Activated CD4-positive, CD25-positive, alpha-beta regulatory T cell treated with anti-CD3 and anti-CD28 coated beads, Interleukin-2, amount 50 U/mL, for 24 hours (primary cell): ENCODE measurements at places on chromosomes 16 and 17.

GRCh38 chr17:9817086-9817485, 4.8 kb downstream of the GSG1L2 start:
- no peak for ATAC-seq

GRCh38 chr16:67800338-67800926, 5.9 kb downstream of the RANBP10 start:
- ATAC-seq, result no peak

- no peak for ATAC-seq
These were observed 40.3 kb upstream of the MRPS23 start for GRCh38 chr17:57889892-57890856.

DNA sequence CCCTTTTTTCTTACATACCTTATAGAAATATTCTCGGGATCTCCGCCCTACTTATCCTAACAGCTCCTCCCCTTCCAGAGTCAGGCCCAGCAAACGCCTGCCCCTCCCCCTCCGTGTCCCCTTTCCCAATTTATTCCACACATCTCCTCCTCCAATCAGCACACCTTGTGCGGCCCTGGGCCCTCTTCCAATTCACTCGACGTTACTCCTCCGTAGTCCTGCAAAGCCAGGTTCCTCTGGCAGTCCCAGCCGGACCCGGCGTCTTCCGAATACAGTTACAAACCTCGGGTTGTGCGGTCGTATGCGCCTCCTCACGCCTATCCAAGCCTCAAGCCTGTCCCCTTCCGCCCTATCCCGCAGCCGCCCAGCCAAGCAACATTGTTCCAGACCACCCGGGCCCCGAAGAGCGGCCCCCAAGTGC, 677 bp downstream of the CBX1 start:
- no peak for ATAC-seq

GRCh38 chr16:84663433-84664101, 15.3 kb downstream of the KLHL36 start:
- no peak for ATAC-seq

- no peak for ATAC-seq
These were observed 32.3 kb downstream of the FBXO31 start for GRCh38 chr16:87351320-87351698.

GRCh38 chr16:88779406-88780141, 5.4 kb downstream of the PIEZO1 start:
- no peak for ATAC-seq

GRCh38 chr17:10241781-10242180, 43.4 kb upstream of the GAS7 start:
- ATAC-seq, result no peak

DNA sequence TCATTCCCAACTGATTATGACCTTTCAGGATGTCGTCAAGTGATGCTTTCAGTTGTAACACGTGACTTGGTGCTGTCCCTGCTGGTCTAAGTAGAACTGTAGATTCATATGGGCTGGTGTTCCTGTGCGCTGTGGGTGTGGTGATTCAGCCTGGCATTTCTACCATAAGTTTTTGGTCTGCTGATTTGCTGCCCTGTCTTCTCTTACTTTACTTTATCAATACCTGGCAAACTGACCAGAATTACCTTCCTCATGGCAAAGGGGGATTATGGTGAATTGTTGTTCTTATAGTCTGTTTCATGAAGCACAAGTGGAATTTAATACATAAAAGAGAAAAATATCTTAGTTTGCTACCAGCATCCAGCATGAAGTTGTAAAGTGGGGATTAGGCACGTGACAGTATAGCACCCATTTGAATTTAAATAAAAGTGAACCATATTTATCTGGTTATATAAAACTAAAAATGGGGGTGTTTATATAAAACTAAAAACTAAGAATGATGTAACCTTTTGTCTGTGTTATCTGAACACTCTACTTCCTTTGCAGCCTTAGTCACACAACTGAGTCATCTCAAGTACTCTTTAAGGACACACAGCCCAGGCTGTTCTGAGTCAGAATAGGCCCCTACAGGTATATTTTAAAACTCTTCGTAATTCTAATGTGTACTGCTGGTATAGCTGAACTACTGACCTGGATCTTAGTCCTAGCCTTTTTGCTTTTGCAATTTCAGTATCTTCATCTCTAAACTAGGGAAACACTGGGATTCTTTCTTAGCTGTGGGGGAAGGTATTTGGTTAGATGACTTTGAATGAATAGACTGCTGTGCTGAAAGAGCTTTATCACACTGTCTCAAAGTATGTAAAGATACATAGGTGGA, 28.3 kb downstream of the TTC19 start:
- ATAC-seq, result peak; percentile 99

GRCh38 chr16:68995011-68995504, 110.4 kb upstream of the HAS3 start:
- ATAC-seq, result no peak

DNA sequence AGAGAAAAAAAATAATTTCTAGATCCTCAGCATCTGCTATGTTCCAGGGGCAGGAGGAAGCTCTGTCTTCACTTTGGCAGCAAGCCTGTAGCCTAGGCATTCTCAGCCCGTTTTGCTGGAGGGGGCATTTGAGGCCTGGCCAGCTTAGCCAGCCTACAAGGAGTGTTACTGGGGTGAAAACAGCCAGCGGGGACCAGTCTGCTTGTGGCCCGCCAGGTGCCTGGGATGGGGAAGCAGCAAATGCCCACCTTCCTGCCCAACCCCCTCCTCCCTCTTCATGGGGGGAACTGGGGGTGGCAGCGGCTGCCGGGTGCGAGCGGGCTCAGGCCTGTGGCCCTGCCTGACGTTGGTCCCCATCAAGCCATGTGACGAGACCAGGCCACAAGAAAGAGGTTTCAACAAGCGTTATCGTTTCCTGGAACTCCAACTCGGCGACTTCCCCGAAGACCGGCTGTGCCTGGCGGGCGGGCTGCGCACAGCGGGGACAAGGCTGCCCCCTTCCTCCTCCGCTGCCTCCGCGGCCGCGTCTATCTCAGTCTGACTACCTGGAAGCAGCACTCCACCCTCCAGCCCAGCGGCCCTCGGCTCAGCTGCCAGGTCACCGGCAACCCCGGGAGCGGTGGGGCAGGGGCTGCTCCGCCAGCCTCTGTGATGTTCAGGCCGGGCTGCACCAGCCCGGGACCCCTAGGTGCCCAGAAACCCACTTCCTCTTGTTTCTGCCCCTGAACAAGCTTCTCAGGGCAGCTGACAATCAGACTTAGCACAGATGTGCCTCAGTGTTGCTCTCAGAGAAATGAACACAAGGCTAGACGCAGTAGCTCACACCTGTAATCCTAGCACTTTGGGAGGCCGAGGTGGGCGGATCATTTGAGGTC, 22.9 kb downstream of the SOCS1 start:
- ATAC-seq, result peak; percentile 81

- no peak for ATAC-seq
These were observed 18.7 kb downstream of the DUS2 start for GRCh38 chr16:68041783-68042182.

DNA sequence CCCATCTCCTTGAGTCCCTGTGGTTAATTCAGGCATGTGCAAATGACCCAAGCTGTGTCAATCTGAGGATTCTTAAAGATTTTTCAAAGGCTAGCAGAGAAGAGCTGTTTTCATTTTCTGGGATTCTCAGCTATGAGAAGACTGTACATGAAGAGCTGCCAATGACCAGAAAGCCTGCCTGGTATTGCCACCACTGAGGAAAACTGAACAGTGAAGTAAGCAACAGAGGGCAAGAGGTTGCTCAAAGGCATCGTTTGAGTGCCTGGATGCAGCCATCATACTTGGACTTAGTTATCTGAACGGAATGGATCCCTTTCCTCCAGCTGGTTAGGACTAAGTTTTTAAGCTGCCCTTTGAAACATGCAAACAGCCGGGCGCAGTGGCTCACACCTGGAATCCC, 38.4 kb downstream of the FAM20A start:
- no peak for ATAC-seq

GRCh38 chr16:590188-590814, 435 bp downstream of the RAB40C start:
- no peak for ATAC-seq

GRCh38 chr17:8468980-8469379, 33.3 kb downstream of the NDEL1 start:
- no peak for ATAC-seq

- ATAC-seq, result no peak
These were observed 29.7 kb downstream of the KDM8 start for GRCh38 chr16:27232901-27233625.

DNA sequence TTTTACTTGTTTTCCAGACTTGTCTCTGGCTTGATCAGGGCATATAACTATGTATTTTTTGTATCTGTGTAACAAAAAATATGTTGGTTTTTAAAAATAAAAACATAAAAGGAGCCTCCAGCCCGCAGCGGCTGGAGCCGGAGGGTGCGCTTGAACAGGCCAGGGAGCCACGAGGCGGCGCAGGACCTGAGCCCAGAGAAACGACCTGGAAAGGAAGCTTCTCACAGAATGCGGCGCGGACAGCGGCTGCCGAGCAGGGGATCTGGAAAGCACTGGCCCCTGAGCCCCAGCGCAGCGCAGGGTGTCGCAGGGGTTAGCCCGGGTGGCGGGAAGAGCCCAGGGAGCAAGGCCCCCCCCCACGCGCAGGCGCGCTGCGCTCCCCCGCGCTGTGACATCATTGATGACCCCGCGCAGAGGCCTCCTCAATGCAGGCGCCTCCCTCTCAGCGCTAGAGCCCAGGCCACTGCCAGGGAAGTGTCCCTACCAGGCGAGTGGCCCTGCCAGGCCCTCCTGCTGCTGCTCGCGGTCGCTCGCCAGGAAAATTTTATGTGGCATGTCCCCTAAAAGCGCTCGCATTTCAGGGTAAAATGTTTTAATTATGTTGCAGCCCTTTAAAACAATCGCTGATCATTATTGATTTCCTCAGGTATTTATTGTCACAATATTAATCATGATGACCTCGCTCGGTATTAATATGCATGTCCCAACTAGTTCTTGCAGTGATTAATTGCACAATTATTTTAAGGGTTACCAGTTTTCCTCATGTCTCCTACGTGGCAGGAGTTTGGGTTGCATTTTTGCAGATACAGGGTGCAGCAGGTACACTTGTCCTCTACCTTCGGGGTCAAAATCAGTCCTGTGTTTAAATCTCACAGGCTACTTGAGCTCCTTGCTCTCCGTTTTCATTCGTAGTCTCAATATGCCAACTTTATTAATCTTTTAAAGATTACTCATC, 134.2 kb downstream of the USP22 start:
- ATAC-seq, result peak; percentile 96

- peak; percentile 19 for ATAC-seq
These were observed 3.5 kb upstream of the NHERF1 start for GRCh38 chr17:74744714-74745547.

DNA sequence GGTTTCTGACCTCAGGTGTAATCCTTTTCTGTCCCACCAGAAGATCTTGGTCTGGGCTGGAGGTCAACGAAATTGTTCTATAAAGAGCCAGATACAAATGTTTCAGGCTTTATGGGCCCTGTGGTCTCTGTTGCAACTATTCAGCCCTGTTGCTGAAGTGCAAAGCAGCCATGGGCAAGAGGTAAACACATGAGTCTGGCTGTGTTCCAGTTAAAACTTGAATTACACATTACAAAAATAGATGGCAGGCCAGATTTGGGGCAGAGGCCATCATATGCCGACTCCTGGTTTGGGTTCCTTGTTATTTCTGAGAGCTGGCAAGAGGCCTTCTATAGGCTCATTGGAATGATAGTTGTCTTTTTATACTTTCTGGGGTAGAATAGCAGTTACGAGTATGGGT, 114.4 kb downstream of the SDR42E1 start:
- ATAC-seq, result no peak

DNA sequence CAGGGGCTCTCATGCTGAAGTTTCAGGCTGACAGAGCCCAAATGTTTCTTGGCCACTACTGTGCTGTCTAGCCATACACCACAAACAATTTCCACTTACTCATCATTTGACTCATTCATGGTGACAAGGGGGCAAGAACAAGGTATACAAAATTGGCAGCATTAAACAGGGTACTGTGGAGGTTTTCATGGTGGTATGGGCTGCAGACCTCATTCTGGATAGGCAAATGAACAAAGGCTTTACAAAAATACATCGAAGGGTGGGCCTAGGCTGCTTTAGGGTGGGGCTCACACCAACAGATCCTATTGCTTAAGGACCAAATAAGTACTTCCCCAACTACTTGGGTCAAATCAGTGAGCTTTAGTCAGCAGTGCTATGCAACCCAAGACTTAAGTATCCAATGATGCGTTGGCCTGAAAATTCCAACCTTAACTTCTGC, 53.0 kb downstream of the N4BP1 start:
- peak; percentile 86 for ATAC-seq

DNA sequence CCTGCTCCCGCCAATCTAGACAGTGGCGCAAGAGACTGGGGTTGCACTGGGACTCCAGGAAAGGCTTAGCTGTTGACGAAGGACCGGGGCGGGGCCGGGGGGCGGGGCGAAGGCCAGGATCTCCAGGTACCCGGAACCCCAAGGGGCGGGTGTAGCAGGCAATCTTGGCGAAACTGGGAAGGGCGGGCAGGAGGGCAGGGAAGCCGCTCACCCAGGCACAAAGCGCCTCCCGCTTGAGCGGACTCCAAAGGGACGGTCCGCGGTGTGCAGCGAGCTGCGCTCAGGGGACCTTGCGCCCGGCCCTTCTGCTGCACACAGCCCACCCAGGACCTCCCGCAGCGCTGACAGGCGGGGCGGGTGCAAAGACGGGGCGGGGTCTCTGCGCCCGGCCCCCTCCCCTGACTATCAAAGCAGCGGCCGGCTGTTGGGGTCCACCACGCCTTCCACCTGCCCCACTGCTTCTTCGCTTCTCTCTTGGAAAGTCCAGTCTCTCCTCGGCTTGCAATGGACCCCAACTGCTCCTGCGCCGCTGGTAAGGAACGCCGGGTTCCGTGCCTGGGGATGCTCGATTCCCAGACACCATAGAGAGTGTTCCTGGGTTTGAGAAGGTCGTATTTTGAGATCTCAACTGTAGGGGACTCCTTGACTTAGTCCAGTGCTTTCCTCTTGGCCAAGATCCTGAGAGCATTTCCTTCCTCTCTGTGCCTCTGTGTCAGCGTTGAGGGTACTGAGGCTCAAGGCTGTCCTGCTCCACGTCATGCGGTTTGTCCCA, at the start of gene MT1F:
MT1F (plus strand) TSS at position 405 of the 772 bp plus-strand sequence; CDS start at position 505, 100 bp downstream.
- ATAC-seq, result peak; percentile 81

DNA sequence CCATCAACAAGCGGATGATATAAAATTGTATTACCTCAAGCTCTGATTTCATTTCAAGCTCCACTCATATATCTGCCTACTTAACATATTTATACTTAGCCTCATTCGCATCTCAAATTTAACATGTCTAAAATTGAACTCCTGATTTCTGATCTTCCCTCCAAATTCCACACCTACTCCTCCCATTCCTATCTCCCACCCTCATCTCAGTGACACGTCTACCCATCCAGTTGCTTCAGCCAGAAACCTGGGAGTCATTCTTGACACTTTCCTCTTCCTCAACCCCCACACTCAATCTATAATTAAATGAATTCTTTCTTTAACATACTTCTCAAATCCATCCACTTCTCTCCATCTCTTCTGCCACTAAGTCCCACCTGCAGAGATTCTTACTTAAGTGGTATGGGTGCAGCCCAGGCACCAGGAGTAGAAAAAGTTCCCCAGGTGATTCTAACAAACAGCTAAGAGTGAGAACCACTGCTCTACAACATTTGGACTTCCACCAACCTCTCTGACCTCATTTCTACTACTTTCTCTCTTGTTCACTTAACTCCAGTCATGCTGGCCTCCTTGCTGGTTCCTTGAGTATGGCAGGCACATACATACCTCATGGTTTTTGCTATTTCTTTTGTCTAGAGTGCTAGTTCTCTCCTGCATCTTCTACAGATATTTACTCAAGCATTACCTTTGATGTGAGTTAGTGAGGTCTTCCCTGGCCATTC, 18.1 kb downstream of the SPOP start:
- ATAC-seq, result no peak

- no peak for ATAC-seq
These were observed 1.4 kb downstream of the GAN start for GRCh38 chr16:81316176-81316496.

GRCh38 chr17:44152875-44153274, 11.1 kb downstream of the HROB start:
- ATAC-seq, result no peak
